Fibroblast of the aortic adventitia (primary cell): ENCODE measurements at places on chromosomes 4 and X. TPM values are rescaled to one million over a fixed set of nuclear protein-coding genes. Genes with fewer than 3 reads are reported as not detected.

Gene SH3RF1
- total RNA-seq: 47.5 and 57.8 TPM in 2 replicates

Gene UCP1
- not detected in 2 replicates for total RNA-seq

Gene SPACA5
- not detected in 2 replicates for total RNA-seq

DNA sequence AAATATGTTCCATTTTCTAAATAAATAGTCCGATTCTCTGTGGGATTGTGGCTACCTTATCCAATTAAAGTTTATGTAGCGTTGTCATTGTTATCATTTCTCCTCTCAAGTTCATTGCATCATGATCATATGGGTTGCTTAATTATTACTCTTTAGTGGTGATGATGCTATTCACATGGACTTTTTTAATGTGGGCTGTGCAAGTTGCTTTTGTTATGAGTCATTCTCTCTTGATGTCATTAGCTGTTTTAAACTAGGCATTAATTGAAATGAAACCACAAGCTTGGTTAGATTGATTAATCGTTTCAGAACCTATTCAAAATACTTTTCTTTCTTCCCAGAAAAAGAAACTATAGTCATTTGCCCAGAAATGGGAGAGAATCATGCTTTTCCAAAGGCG is 38.2 kb downstream of the NHS start:
- peak; percentile 69 for DNase-seq

DNA sequence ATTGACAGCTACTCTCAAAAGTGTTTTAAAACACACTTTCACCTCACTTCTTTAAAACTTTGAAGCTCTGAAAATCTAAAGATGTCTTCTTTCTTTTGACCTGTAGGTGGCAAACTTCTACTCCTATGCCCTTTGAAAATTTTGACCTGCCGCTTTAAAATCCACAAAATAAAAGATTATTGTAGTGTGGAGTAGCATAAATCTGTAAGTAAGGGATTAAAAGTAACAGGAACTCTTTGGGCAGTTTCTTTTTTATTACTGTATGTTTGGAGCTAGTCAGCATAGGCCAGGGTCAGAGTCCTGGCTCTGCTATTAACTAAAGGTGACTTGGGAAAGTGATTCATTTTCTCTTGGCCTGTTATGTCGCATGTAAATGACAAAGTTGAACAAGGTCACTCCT is 25.5 kb downstream of the BBS12 start:
- peak; percentile 78 for DNase-seq

DNA sequence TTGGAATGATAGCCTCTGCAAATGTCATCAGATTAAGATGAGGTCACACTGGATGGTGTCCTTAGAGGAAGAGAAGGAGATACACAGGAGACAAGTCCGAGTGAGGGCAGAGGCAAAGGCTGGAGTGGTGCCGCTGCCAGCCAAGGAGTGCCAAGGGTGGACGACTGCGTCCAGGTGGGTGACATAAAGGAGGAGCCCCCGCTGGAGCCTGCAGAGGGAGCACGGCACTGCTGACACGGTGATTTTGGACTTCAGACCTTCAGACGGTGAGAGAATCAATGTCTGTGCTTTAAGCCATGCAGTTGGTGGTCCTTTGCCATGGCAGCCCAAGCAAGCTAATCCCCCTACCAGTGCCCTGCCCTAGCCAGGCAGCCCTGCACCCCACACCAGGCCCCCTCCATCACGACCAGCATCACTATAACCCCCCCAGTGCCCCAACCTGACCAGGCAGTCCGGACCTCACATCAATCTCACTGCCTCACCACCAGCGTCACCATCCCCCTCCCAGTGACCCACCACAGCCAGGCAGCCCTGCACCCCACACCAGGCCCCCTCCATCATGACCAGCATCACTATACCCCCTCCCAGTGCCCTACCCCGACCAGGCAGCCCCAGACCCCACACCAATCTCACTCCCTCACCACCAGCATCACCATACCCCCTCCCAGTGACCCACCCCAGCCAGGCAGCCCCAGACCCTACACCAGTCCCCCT is 130.0 kb downstream of the HMX1 start:
- no peak for DNase-seq
